SHP77 treated with DMSO at 0.1 percent for 48 hours (cell line): ENCODE measurements at places on chromosomes 4 and X.

DNA sequence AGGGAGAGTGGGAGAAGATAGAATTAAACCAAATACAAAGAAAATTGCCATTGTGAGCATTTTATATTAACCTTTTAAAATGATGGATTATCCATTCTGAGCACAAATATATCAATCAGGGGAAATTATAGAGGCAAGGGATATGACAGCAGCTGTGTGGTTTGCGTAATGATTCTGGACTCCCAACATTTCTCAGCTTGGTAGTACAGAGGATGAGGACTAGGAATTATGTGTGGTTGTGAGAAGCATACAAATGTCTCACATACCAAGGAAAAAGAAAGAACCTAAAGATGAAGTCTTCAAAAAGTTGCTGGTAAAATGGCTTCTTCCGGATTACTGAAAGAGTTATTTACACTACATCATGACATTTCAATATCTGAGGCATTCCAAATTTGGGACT is 674.6 kb upstream of the NR3C2 start:
- DNase-seq: no peak

DNA sequence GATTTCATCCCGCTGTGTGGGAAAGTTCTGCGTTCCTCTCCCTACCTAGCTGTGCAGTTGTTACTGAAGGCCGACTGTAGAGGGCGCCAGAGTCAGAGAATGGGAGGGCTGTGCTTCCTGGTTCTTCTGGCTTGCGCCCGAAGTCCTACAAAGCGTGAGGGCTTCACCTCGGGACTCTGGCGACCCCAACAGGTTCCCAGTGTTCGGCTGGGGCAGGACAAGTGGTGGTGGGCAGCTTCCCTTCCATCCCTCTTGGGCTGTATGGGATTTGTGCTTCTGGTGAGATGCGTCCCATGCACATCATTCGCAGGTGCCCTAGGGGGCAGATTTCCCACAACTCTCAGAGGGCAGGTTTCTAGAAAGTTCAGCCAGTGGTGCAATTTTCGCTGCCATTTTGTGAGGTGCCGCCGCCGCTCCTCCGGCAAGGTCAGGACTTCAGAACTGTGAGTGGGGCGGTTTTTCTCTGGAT is 27.3 kb downstream of the CT45A1 start:
- DNase-seq: no peak

GRCh38 chr4:73660808-73661207 is 40.6 kb upstream of the RASSF6 start:
- DNase-seq: no peak

GRCh38 chr4:18052158-18052557 is 30.6 kb upstream of the LCORL start:
- DNase-seq: no peak

GRCh38 chr4:67437974-67438713 is 107.2 kb downstream of the CENPC start:
- DNase-seq: no peak

GRCh38 chr4:111572470-111572869 is 572.8 kb upstream of the FAM241A start:
- no peak for DNase-seq

DNA sequence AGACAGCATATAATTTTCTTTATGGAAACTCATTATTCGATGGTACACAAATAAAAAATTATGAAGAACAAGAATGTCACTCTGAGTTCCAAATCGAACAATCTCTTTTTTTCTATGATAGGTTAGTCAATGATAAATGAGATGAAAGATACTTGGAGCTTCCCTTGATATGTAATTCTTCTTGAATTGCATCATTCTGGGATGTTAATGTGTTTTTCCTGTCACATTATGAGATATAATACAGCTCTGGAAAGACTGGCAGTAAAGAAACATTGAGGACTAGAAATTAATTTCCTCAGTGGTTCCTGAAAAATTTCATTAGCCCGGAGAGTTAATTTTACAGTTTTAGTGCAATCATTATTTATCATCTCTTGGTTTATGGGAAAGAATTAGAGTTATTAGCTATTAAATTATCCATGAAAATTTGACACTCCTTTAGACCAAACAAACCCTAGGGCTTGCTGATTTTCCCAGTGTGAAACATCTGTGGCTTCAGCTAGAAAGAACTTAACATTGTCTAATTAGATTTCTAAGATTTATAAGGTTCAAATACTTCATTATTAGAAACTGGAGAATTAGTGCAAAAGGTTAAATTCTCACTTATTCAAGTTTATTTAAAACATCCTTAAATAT is 1546.6 kb upstream of the TENM3 start:
- no peak for DNase-seq

- DNase-seq: no peak
Measured at GRCh38 chr4:154616287-154616686, 3.8 kb upstream of the FGG start.

DNA sequence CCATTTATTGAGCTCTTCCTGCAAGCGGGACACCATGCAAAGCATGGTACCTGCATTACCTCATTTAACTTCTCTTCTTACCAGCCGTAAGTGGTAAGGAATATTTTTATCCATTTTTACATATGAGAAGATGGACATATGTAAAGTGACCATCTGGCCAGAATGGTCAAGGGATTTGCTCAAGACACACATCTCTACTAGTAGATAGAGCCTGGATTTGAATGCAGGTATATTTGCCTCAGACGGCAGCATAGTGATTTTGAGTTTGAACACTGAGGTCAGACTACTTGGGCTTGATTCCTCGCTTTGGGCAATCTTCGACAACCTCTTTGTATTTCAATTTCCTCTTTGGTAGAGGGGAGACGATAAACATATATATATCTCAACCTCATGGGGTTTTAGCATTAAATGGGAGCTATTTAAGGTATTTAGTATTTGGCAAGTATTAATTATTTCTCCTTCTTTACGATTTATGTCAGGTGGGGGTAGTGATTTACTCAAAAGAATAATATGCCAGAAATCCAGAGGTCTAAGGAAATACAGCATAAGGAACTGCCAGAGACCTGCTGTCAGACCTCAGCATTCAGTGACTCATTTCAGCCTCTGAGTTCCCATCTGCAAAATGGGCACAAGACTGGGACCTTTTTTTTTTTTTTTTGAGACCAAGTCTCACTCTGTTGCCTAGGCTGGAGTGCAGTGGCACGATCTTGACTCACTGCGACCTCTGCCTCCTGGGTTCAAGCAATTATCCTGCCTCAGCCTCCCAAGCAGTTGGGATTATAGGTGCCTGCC is 34.6 kb upstream of the CHRNA9 start:
- DNase-seq: no peak

- no peak for DNase-seq
Measured at GRCh38 chr4:146269228-146269653, 54.9 kb downstream of the REELD1 start.
